ENCODE measurements at places on chromosomes 7 and 10.

GRCh38 chr10:98414578-98414931 lies 427 bp downstream of the PYROXD2 start:
- no peak for DNase-seq

GRCh38 chr10:24723386-24723787 lies 300 bp downstream of the ARHGAP21 start:
- DNase-seq, result no peak

DNA sequence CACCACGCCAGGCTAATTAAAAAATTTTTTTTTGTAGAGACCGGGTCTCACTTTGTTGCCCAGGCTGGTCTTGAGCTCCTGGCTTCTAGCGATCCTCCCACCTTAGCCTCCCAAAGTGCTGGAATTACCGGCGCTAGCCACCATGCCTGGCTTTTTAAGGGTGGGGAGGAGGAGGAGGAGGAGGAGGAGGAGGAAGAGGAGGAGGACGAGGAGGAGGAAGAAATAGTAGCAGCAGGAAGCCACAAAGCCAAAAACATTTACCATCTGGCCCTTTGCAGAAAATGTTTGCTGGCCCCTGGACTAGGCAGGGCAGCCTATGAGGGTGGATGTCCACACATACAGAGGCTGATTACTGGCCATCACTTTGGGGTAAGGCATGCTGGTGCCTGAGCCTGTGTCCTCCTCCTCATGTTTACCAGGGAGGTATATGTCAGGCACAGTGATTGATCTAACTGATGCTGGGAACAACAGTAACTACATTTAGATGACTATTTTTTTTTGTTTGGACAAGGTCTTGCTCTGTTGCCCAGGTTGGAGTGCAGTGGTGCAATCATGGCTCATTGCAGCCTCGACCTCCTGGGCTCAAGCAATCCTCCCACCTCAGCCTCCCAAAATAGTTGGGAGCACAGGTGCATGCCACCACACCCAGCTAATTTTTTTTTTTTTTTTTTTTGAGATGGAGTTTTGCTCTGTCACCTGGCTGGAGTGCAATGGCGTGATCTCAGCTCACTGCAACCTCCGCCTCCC lies 122.1 kb downstream of the HIP1 start:
- DNase-seq, result no peak

- DNase-seq, result no peak
Observed at GRCh38 chr10:27207350-27207749, 33.2 kb downstream of the ACBD5 start.

DNA sequence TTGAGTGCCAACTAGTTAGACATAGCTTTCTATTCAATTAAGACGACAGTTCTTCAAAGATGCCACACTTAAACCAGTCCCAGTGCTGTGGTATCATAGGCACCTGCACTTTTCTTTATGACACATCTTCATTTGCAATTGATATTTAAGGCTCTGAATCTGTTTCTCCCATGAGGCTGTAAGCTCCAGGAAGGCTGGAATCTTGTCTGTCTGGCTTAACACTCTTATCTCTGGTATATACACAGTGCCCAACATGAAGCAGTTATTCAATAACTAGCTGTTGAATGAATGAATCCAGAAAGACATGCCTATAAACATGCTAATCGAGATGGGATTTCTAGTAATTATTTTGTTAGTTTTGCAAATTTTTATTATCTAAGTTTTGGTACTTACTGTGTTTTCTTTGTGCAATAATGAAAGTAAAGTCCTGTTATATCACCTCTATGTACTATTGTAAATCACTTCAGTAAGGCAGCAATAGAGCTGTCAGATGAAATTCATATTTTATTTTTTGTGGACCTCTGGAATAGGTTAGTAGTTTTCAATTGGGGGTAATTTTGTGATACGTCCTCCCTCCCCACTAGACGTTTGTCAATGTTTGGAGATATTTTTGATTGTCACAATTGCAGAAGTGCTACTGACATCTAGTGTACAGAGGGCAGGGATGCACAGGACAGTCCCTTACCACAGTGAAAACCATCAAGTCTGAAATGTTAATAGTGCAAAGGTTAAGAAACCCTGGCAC lies 51.3 kb upstream of the STEAP4 start:
- DNase-seq, result no peak

Data from nucleus accumbens (tissue), 56 donors.